Thymus (tissue), 14 donors: ENCODE measurements at places on chromosomes 11 and 22.

- H3K36me3 ChIP-seq: peaks cover 54% of the 10 kb centered on the region
- no peak for DNase-seq
- H3K27me3 ChIP-seq: peaks cover 39% of the 10 kb centered on the region
- no peaks in the 10 kb centered on the region for H3K4me1 ChIP-seq
- no peak overlapping the region for H3K4me3 ChIP-seq
Measured at GRCh38 chr11:72237112-72237931, 6.7 kb downstream of the PHOX2A start.

DNA sequence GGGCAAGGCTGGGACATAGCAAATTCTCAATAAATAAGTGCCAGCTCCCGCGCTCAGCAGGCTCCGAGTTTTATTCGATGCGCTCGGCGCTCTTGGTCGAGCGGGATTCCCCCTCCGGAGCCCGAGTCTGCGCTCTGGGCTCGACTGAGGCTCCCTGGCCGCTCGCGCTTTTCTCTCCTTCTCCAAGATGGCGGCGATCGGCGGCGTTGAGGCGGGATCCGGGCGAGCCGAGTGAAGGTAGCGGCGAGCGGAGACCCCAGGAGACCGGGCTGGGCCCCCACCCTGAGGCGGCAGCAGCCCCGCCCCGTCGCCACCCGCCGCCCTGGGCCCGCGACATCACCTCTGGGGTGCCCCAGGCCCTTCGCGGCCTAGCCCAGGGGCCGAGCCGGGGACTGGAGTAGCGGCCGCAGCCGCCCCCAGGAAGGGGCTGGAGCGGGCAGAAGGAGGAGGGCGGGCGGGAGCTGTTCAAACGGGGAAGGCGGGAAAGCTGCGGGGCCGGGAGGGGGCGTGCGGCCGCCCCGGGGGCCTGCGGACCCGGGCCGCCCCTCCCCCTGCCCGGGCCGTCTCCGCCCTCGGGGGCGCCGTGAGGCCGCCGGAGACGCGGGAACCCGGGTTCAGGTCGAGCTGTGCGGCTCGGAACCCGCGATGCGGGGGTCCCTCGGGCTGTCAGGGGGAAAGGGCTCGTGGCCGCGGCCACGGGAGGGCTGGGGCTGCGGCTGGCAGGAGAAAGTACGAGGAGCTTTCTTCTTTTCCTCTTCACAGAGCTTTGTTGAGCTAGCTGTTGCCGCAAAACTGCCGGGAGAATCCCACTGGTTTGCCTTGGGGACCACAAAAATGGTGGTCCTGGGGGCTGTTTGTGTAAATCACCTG lies at the start of gene HMGXB4:
TSS of gene HMGXB4 (plus strand) at position 173 of the 870 bp plus-strand sequence. CDS start 4,898 bp downstream, outside the sequence.
- peak; percentile 83 for DNase-seq
- H3K4me3 ChIP-seq: peak within 1 kb of the TSS; percentile 87
- peaks cover 6% of the 10 kb centered on the region for H3K36me3 ChIP-seq

GRCh38 chr11:55854704-55855103 lies 16.2 kb downstream of the OR5D16 start:
- no peak overlapping the region for H3K4me3 ChIP-seq
- no peak overlapping the region for H3K27ac ChIP-seq
- H3K4me1 ChIP-seq: no peaks in the 10 kb centered on the region
- no peaks in the 10 kb centered on the region for H3K36me3 ChIP-seq

GRCh38 chr11:117733316-117733715 lies 63.7 kb downstream of the DSCAML1 start:
- H3K4me3 ChIP-seq: no peak overlapping the region
- no peak overlapping the region for H3K27ac ChIP-seq
- no peak for DNase-seq
- no peaks in the 10 kb centered on the region for H3K36me3 ChIP-seq

- H3K4me1 ChIP-seq: peaks cover 23% of the 10 kb centered on the region
- peaks cover 62% of the 10 kb centered on the region for H3K27me3 ChIP-seq
- H3K27ac ChIP-seq: no peak overlapping the region
Measured at GRCh38 chr11:35618497-35619115, 346 bp downstream of the FJX1 start.

DNA sequence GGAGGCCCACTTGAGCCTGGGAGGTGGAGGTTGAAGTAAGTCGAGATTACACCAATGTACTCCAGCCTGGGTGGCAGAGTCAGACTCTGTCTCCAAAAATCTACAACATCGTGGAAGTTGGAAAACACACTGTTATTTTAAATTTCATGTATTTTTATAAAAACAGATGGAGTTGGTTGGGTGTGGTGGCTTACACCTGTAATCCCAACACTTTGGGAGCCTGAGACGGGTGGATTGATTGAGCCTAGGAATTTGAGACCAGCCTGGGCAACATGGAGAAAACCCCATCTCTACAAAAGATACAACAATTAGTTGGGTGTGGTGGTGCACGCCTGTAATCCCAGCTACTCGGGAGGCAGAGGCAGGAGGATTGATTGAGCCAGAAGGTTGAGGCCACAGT lies 52.0 kb upstream of the CLTCL1 start:
- DNase-seq: no peak
- H3K4me3 ChIP-seq: no peak overlapping the region
- H3K4me1 ChIP-seq: no peaks in the 10 kb centered on the region
- no peak overlapping the region for H3K27ac ChIP-seq
- peaks cover 72% of the 10 kb centered on the region for H3K36me3 ChIP-seq
- no peaks in the 10 kb centered on the region for H3K27me3 ChIP-seq

GRCh38 chr22:31569126-31569525 lies 72.8 kb downstream of the SFI1 start:
- H3K36me3 ChIP-seq: peaks cover 32% of the 10 kb centered on the region
- DNase-seq: no peak
- H3K27me3 ChIP-seq: no peaks in the 10 kb centered on the region
- no peak overlapping the region for H3K4me3 ChIP-seq
- no peaks in the 10 kb centered on the region for H3K4me1 ChIP-seq
- H3K27ac ChIP-seq: no peak overlapping the region

DNA sequence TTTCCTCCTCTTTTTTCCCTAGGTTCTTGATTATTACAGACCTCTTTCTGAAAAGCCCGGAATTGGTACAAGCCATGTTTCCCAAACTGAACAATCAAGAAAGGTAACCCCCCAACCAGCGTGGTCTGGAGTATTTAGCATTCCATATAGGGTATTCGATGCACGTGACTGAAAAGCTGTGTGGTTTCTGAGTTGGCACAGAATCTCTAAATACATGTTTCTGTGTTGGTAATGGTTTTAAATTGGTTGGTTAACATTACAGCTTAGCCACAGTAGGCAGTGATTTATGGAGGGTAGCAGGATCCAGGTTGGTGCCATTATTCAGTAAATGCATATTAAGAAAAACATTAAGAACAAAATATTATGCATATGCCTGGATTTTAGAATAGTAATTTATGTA lies 46.8 kb downstream of the ATXN10 start:
- DNase-seq: no peak
- H3K36me3 ChIP-seq: peaks cover 20% of the 10 kb centered on the region
- H3K27ac ChIP-seq: no peak overlapping the region
- no peaks in the 10 kb centered on the region for H3K27me3 ChIP-seq
- H3K4me1 ChIP-seq: no peaks in the 10 kb centered on the region

DNA sequence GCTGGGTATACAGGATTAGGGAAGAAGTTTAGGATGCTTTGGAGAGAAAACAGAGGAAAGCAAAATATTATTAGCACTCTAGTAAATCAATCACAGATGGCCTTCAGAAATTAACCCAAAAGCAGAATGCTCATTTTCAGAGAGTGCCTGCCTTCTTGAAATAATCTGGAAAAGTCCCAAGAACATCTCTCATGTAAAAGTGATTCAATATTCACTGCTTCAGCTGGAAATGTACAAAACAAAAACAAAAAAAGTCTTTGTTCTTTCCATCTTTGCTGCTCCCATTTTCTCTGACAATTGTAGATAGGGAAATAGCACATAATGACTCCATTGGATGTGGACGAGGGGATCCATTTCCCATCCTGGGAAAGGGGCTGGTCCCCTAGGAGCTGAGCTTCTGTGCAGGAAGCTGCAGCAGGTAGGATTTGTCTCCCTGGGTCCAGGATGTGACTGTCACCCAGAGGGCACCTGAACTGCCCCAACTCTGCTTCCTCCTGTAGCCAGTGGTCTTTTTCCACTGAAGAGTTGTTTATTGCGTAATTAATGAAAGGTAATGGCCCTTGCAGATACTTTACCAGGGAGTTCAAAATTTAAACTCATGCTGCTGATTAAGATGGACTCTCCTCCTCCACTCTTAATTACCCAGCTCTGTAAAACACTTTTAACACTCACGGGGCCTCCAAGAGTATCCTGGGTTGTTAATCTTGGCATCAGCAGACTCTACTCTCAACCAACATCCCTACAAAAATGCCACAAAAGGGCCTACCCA lies 57.9 kb downstream of the SC5D start:
- no peaks in the 10 kb centered on the region for H3K36me3 ChIP-seq
- no peak for DNase-seq
- no peaks in the 10 kb centered on the region for H3K4me1 ChIP-seq
- no peak overlapping the region for H3K27ac ChIP-seq
- H3K4me3 ChIP-seq: no peak overlapping the region
- no peaks in the 10 kb centered on the region for H3K27me3 ChIP-seq

DNA sequence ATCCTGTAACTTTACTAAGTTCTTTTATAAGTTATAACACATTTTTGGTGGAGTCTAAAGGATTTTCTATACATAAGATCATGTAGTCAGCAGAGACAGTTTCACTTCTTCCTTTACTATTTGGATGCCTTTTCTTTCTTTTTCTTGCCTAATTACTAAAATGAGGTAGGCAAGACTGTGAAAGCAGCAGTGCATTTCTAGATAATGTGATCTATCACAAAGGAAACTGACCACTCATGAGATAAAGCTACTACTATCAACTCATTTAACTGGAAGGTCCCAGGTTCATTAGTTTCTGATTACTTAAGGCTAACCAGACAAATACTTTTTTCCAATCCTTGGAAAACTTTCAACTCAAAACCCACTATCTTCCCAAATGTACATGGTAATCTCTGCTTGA lies 196.2 kb upstream of the E2F8 start:
- H3K27me3 ChIP-seq: no peaks in the 10 kb centered on the region
- no peak overlapping the region for H3K27ac ChIP-seq
- DNase-seq: no peak
- no peak overlapping the region for H3K4me3 ChIP-seq

DNA sequence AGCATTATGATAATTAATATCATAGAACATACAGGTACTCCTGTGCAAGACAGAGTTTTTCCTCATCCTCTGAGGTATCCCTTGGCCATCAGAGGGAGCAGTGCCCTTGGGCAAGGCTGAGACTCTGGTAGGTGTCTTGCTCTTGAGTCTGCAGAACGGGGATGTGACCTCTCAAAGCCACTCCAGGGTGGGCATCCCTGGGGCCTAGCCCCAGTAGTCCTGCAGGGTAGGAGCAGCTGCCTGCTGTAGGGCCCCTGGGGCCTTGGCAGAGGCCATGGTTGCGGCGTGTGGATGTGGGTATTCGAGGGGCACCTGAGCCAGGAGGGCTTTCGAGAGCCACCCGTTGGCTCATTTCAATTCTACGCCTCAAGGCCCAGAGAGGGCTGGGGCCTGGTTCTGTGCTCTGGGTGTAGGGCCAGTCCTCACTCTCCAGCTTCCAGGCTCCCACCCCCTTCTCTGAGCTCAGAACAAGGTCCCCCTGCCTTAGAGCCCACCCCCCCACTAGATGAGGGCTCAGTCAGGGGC lies 7.7 kb upstream of the OMP start:
- DNase-seq: no peak
- no peaks in the 10 kb centered on the region for H3K4me1 ChIP-seq
- H3K27me3 ChIP-seq: no peaks in the 10 kb centered on the region
- H3K36me3 ChIP-seq: no peaks in the 10 kb centered on the region
- no peak overlapping the region for H3K4me3 ChIP-seq

DNA sequence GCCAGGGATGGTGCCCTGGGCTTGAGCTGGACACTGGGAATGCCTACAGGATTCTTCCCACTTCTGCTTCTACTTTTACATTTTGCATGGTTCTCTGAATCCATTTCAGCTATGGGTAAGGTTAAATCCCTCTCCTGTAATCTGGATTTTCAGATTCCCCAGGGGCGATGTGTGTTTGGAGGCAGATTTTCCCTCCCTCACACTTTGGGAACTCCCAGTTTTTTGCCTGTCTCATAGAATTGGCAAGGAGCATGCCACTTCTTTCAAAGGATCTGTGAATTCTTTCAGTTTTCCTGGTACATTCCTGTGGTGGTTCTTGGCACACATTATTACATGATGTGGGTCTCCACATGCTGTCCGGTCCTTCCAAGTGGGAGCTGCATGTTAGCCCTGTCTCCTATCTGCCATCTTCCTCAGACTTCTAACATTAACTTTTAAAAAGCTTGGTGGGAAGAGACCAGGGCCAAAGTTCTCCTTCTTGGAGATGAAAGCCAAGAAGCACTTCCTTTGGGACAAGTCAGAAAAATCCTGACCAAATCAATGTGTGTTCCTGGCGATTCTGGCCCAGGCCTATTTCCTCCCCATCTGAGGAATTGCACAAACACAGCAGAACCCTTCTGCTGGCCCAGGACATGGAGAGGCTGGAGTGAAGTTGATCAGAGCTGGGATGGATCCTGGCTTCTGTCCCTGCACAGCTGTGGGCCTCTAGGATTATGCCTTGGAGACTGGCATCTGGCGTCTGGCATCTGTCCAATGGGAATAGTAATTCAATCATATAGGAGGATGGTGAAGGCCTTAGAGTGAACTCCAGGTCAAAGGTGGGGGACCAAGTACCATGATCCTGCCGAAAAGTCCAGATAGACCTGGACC lies 5.4 kb upstream of the APOL2 start:
- H3K27me3 ChIP-seq: no peaks in the 10 kb centered on the region
- DNase-seq: no peak
- no peak overlapping the region for H3K27ac ChIP-seq
- peaks cover 5% of the 10 kb centered on the region for H3K4me1 ChIP-seq

DNA sequence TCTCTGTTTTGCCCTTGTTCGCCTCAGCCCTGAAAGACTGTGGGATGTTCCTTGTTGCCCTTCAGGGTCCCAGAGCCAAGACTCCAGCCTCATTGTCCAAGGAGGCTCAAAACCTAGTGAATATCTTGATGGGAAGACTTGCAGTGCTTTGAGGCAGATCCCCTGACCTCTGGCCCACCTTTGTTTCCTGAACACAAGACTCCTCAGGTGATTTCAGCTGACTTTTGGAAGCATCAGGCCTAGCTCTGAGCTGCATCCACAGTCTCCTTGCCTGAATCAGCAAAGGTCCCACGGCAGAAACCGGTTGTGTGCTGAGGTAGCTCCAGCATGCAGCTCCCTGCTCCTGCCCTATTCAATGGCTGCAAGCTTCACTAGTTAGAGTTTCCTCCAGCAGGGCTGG lies 159.3 kb upstream of the B3GAT1 start:
- H3K27ac ChIP-seq: no peak overlapping the region
- no peaks in the 10 kb centered on the region for H3K4me1 ChIP-seq
- no peak overlapping the region for H3K4me3 ChIP-seq
- H3K27me3 ChIP-seq: no peaks in the 10 kb centered on the region
- no peak for DNase-seq

GRCh38 chr22:37240240-37240940 lies 3.7 kb downstream of the RAC2 start:
- no peaks in the 10 kb centered on the region for H3K27me3 ChIP-seq
- peak overlapping the region; percentile 59 for H3K27ac ChIP-seq
- H3K4me1 ChIP-seq: peaks cover 93% of the 10 kb centered on the region
- no peak for DNase-seq
- H3K36me3 ChIP-seq: peaks cover 61% of the 10 kb centered on the region
